ENCODE measurements at places on chromosomes 16 and 17.

GRCh38 chr17:66474806-66475497 lies 172.5 kb downstream of the PRKCA start:
- no peak for DNase-seq

DNA sequence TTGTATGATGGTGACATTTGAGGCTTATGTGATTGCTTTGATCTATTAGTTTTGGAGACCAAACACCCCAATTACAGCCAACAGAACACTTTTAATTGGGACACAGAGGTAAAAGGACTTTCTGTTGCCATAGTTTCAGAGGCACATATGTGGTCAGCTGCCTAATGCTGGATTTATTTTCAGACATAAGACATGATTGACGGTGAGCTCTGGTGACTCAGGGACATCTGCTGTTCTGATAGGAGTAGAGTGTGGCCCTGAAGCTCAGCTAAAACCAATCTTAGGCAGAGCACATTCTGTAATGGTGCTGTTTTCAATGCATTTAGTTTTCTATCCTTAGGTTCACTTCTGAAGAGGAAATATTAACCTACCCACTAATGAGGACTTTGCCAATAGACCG lies 247.1 kb downstream of the UTP18 start:
- no peak for DNase-seq

GRCh38 chr16:49867234-49867633 lies 11.3 kb upstream of the ZNF423 start:
- no peak for DNase-seq

GRCh38 chr16:1532771-1533170 lies 695 bp upstream of the TMEM204 start:
- no peak for DNase-seq

DNA sequence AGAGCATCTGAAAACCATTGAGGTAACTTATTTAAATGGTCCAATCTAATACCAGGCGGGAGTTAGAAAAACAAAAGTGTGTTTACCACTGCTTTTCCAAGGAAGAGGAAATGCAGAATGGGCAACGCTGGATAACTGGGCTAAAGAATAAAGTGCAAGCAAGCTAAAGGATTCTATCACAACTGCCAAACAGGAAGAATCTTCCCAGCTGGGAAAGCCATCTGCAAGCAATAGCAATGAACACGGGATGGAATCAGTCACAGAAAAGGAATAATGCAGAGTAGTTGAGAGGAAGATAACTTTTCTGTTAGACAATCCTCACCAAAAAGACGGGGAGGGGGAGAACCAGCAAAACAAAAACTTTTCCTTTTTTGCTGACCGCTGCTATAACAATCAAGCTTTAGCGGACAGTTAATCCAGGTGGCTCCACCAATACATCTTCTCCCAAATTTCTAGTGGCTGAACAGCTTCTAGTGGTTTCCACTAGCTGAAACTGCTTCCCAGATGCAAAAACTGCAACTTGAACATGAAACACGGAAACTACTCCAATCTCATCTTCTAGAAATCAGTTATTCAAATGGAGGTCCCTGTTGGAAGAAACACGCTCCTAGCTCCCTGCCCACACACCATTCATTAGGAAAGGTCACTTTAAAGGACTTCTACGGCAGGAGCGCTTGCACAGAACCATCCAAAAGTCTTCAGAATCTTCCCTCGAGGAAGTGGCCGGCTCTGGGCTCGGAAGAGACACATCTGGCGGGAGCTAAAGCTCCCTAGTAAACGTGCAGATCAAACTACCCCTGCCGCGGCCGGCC lies 929 bp downstream of the TMEM11 start:
- DNase-seq, result no peak

DNA sequence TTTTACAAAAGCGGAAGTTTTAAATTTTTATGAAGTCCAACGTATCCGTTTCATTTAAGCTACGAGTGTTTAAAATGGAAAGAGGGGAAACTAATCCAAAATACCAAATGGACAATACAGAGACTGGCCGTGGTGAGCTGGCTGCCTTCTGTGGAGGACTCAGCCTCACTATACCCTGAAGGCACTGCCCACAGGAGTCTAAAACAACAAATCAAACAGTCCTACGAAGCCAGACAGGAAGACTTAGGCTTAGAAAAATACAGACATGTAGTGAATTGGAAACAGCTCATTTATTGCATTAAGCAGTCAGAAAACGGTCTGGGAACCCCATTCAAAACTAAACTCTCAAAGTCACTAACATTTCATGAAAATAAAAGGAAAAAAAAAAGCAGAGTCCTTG lies 75.1 kb downstream of the CYTH1 start:
- DNase-seq, result no peak

DNA sequence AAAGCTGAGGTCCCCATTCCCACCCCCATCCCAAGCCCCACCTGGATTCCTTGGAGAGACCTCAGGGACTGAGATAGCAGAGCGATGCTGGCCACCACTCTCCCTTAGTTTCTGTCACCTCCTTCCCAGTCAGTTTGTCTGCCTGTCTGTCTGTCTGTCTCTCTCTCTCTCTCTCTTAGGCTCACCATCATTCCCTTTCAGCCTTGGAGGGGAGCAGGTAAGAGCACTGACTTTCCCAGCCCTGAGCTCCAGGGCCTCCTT lies 5.9 kb downstream of the CD300LB start:
- DNase-seq, result no peak

GRCh38 chr16:26214581-26215174 lies 522.9 kb downstream of the HS3ST4 start:
- no peak for DNase-seq

GRCh38 chr16:54938212-54939028 lies 7.8 kb downstream of the IRX5 start:
- no peak for DNase-seq

GRCh38 chr16:30377050-30377811 lies 2.6 kb downstream of the MYL11 start:
- DNase-seq, result no peak

DNA sequence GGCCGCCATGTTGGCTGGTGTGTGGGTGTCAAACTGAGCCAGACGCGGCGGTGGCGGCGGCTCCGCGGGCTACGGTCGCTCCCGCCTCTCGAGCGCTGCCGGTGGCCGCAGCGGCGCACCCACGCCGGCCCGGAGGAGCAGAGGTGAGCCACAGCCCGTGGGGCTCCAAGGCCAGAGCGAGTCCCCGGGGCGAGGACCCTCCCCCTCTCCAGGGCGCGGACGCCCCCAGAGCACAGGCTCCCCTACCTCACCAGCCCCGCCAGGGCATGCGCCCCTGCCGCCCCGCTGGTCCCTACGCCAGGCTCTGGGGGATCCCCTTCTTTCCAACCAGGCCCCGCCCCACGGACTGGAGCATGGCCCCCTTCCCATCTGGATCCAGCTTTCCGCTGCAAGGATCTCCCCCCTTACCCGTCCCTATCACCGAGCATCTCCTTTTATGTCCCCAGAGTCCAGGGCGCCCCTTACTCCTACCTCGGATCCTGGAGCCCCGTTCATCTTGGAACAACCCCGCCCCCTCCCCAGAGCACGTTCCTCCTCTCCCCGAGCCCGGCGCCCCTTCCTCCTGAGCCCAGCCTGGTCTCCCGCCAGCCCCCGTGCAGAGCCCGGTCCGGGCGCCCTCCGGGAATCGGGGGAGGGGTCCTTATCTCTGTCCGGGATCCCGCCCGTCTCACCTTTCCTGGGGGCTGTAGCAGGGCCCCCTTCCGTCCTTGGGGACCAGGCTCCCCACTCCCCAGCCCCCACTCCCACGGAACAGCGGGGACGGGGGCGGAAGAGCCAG lies 412 bp downstream of the EPN2 start:
- DNase-seq, result peak; percentile 51

- DNase-seq, result no peak
Observed at GRCh38 chr16:89119166-89119621, 25.5 kb downstream of the ACSF3 start.

DNA sequence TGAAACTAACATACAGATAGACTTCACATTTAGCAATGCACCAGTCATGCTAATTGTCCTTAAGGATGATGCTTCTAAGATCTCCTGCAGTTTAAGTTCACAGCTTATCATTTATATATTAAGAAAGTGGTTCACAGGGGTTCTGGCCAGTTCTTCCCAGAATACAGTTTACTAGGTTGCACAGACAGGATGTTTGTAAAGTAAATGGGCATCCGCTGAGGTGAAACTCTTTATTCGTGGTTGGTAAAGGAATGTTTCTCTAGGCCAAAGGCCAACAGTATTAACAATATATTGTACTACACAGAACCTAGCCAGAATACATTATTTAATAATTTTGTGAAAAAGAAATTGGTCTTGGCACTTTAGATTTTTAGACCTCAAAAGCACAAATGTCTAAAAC lies 1427.3 kb downstream of the CDH8 start:
- no peak for DNase-seq

- no peak for DNase-seq
Observed at GRCh38 chr17:63549289-63549945, 860 bp upstream of the DCAF7 start.

DNA sequence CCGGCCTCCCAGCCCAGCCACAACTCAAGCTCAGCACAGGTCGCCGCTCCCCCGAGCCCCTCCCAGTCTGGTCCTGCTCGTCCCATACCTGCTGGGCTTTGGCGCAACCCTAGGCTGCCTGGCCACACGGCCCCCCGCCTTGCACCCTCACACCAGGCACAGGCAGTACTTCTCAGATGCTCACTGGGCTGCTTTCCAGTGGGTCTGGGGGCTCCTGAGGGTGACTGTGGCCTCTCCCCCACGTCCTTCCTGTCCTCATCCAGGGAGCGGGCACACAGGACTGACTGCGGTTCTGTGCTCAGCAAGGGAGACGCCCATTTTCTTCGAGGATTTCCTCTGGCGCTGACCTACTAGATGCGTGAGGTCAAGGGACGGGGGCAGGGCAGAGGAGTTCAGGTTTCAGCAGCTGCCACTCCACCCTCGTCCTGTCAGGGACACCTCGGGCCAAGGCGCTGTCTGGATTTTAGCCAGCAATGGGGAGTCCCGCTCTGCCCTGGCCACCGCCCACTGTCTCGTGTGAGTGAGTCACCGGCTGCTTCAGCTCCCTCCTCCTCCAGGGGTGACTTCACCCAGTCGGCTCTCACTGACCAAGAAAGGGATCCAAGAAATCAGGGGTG lies 115.8 kb downstream of the NPIPB11 start:
- DNase-seq, result peak; percentile 88

DNA sequence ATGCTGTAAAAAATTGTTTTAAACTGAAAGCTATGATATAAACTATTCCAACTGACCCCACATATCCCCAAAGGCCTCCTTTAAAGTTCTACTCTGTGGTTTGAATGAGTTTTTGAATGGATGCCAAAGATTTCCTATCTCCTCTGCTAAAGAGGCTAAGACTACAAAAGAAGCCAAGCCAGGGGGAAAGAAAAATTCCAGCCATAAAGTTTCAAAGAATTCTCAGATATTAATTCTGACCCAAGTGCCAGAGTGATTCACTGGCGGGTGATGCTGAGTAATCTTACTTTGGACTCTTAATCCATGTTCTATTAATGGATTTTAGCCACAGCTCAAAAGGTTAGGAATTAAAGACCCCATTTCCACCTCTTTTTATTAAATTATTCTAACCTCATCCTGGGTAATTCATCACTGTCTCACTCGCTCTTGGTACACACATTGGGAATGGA lies 60.7 kb downstream of the HS3ST3A1 start:
- peak; percentile 49 for DNase-seq

- no peak for DNase-seq
Observed at GRCh38 chr16:26985100-26986065, 81.3 kb upstream of the C16orf82 start.

- no peak for DNase-seq
Observed at GRCh38 chr17:75777296-75777922, 7.2 kb upstream of the UNK start.

GRCh38 chr17:8477171-8477570 lies 41.5 kb downstream of the NDEL1 start:
- DNase-seq, result no peak

DNA sequence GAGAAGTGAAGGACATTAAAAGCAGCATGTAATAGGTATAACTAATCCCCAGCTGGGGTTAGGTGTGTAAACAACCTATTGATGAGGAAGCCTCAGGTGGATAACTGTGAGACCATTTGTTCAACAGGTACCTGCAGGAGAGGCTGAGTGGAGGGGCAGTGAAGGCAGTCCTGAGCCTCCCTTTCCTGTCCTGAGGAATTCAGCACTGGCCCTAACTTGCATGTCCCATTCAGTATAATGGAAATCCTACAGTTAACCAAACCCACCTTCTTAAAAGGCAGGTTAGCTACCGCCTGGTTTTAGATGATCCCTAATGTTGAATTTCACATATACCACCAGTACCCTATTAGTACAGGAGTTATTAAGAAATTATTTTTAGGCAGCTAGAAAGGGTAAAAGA lies 225.9 kb upstream of the GOT2 start:
- no peak for DNase-seq

DNA sequence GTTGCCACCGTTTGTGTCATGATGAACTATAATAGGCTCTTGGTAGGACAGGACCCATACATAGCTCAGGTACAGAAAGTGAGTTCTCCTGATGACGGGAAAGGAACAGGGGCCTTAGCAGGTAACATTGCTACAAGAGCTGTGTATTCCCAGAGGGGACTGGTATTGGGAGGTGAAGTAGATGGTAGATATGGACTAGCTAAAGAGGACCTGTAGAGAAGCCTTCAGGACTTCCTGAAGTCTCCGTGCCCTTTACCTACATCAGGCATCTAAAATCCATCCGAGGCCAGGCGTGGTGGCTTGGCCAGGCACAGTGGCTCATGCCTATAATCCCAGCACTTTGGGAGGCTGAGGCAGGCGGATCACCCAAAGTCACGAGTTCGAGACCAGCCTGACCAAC lies 12.7 kb upstream of the SMARCD2 start:
- no peak for DNase-seq

- DNase-seq, result no peak
Observed at GRCh38 chr17:45040459-45040858, 11.0 kb downstream of the DCAKD start.

GRCh38 chr17:57506774-57507127 lies 238.3 kb downstream of the CCDC182 start:
- no peak for DNase-seq

DNA sequence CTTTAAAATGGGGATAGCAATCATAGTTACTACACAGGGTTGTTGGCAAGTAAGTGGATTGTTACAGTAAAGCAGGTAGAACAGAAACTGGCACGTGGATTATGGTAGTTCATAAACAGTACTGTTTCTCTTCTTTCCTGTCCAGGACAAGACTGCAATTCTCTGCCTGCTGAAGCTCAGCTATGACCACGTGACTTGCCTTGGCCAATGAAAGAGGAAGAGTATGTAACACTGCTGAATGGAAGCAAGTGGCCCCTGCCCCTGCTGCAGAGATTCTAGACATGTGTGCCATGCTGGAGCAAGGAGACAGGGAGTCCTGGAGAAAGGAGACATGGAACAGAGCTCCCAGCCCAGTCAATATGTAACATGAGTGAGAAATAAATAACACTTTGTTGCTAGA lies 66.6 kb upstream of the TOX3 start:
- DNase-seq, result no peak

GRCh38 chr17:59641799-59642484 lies 22.2 kb downstream of the CLTC start:
- no peak for DNase-seq

DNA sequence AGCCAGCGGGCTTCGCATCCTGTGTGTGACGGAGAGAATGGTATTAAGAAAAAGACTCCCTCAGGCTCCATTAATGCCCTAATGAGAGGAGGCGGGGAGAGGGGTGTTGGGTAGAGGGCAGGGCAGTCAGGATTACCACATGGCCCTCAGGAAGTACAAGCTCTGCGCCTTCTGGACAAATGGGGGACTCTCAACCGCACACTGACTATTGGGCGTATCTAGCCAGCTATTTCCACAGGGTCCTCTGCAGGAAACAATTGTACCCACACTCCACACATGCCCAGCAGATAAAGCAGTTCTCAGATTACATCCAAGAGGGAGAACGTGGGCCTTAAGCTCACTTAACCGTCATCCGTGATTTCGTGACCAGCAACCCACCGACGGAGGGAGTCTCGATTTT lies 14.7 kb downstream of the NXN start:
- DNase-seq, result no peak

GRCh38 chr17:17382971-17383370 lies 79.8 kb downstream of the NT5M start:
- DNase-seq, result no peak

Data from HTR-8/SVneo (cell line).